Activated naive CD4-positive, alpha-beta T cell (primary cell): ENCODE measurements at places on chromosomes 5 and 9.

DNA sequence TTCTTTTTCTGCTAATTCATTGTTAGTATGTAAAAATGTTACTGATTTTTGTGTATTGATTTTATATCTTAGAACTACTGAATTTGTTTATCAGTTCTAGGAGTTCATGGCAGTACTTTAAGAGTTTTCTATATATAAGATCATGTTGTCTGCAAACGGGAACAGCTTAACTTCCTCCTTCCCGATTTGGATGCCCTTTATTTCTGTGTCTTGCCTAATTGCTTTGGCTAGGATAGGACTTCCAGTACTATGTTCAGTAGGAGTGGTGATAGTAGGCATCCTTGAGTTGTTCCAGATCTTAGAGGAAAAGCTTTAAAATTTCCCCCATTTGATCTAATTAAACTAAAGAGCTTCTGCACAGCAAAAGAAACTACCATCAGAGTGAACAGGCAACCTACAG is 20.1 kb downstream of the RCL1 start:
- DNase-seq: no peak

DNA sequence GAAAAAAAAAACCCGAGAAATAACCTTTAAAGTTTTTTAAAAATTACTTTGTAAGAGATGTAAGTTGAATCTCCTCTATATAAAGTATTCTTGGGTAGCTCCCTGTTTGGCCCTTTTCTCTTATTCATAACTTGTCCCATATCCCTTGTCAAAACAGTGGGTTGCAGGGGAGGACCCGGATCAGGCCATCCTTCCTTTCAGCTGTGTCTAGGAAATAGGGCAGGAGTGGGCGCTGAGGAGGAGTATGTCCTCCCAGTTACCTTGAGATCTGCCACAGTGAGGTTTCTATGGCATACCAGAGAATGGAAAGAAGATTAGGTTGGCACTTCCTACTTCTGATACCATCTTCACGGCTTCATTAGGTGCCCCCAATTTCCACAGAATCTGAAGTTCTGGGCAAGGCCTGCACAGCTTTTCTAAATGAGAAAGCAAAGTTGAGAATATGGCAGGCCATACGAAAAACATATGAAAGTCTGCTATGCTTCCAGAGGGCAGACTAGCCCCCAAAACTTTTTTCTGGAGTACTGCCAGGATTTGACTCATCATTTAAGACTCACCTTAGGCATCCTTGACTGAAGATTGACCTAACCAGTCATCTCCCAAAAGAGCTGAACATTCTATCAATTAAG is 20.3 kb downstream of the MEF2C start:
- no peak for DNase-seq

DNA sequence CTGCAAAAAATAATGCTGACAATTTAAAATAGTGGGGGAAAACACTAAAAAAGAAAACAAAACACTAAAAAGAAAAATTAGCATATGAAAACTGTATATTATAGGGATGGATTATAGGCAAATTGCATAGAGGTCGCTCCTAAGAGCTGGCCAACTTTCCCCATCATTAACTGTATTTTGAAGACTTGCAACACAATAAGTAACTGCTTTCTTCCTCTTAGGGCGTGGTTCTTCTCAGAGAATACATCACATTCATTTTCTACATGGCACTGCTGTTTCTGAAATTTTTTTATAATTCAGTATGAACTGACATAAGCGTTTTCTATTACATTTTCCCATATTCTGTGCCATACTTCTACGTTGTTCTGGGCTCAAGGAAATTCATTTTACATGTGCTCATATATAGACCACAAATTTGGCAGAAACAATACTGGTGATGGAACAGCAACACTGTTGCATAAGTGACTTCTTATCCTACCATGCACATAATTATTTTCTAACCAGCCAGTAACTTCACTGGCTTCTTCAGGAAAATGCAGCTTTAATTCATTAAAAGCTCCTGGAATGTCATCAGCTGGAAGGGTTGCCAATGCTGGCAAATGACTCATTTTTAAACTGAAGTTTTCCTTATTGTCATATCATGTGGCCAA is 171.2 kb upstream of the DMAC1 start:
- no peak for DNase-seq

DNA sequence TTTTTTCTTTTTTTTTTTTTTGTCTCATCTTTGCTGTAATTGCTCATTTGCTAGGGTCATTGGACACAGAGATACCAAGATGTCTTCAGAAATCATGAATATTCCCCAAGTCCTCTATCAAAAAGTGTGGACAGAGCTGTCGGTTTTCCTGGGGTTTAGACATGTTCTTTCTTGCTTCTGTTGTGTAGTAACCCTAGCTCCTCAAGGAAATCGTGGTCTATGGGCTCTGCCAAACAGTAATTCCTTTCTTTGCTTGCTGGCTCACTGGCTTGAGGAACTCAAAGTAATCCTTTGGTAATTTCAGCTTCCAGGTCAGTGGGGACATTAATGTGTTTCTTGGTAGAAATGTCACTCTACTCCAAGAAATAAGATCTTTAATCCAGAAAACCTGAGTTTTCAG is 101.7 kb downstream of the TMC1 start:
- no peak for DNase-seq

DNA sequence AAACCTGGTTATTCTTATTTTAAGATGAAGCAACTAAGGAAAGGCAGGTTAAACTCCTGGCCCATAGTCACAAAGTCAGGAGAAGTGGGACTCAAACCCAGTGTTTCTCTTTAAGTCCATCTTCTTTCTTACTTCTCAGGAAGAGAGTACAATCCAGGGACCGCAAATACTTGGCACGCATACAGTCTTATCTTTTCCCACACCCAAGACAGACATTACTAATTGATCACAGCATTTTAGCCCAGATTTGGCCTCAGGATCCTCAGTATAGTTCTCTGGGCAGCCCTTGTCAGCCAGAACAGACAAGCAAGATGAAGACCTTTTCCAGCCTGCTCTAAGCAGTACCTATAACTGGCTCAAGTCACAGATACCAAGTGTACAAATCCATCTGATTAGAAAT is 125.5 kb upstream of the RAI14 start:
- no peak for DNase-seq

- no peak for DNase-seq
These were observed 12.8 kb downstream of the VCAN start for GRCh38 chr5:83484294-83484693.
